Right ventricle myocardium inferior (tissue), 1 donor: ENCODE measurements at places on chromosomes 2 and 18.
A peak's percentile ranks its signal among the peaks of the same experiment; 100 is the strongest.

- DNase-seq = no peak
These were observed 106.4 kb downstream of the KCNH7 start for GRCh38 chr2:162731917-162732804.

DNA sequence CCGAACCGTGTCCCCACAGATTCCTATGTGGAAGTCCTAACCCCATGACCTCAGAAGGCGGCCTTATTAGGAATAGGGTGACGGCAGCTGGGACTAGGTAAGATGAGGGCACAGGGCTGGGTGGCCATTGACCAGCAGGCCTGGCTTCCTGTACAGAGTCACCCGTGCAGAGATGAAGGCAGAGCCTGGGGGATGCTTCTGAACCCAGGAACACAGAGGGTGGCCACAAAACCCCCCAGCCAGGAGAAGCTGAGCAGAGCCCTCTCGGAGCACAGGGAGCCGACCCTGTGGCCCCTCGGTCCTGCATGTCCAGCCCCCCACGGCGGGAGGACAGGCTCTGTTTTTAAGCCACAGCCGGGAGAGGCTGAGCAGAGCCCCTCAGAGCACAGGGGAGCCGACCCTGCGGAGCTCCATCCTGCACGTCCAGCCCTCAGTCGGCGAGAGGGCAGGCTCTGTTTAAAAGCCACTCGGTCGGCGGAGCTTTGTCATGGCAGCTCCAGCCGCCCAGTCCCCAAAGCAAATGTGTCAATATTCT is 2.7 kb downstream of the PDCD1 start:
- DNase-seq = peak; percentile 58

GRCh38 chr2:209933499-209934483 is 68.6 kb upstream of the RPE start:
- peak; percentile 30 for DNase-seq

DNA sequence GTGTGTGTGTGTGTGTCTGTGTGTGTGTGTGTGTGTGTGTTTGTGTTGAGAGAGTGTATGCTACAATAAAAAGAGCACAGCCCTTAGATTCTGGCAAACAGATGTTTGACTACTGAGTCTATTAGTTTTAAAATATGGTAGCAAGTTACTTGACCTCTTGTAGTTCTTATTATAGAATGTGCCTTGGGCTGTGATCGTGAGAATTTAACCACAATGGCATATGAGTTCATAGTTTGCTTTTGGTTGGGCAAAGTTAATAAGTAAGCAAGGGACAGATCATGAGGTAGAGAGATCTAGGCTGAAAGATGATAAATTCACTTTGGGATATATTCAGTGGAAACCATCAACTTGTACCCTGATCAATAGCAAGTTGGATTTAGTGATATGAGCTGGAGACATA is 334.3 kb upstream of the VWC2L start:
- no peak for DNase-seq

DNA sequence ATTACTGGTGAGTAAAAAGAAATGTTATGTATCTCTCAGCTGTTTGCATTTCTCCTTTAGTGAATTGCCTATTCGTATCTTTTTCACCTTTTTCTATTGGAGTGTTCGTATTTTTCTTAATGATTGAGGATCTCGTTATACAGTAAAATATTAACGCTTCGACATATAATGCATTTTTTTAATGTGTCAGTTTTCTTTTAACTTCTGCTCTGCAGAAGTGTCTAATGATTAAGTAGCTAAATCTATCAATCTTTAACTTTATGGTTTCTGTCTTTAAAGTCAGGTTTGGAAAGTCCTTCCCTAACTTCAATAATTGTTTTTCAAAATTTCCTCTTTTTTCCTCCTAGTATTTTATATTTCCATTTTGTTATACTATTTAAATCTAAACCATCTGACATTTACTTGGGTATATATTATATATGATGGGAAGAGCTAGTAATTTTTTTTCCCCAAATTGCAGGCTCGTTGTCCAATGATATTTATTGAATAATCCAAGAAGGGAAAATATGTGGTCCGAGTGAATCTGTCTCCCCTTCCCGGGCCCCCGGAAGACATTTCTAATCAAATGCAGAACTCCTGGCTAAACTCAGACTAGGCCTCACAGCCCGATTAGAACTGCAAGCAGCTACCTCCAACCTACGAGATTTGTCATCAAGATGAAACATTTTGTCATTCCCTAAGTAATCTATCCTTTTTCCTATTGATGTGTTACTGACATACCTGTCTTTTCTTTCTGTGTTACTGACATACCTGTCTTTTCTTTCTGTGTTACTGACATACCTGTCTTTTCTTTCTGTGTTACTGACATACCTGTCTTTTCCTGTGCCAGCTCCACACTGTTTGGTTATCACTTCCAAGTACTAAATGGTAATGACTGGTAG is 17.2 kb downstream of the PCBP1 start:
- DNase-seq = no peak

DNA sequence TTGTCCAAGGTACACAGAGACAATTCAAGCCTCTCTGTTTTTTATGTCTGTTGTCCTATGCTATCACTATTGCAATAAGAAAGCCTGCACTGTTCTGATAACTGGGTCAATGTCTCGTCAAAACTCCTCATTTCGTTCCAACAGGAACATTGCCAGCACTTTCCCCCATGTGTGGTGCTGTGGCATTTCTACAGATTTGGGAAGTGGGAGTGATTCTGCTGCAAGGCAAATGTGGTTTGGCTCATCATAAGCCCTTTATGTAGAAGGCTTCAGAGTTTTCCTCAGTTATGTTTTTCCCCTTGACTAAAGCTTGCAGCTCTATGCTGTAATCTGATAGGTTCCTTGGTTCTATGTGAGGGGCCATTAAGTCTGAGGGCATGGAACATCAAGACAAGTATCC is 324.1 kb upstream of the TCF4 start:
- no peak for DNase-seq

- no peak for DNase-seq
These were observed 1623.9 kb upstream of the ACVR2A start for GRCh38 chr2:146220957-146221356.

DNA sequence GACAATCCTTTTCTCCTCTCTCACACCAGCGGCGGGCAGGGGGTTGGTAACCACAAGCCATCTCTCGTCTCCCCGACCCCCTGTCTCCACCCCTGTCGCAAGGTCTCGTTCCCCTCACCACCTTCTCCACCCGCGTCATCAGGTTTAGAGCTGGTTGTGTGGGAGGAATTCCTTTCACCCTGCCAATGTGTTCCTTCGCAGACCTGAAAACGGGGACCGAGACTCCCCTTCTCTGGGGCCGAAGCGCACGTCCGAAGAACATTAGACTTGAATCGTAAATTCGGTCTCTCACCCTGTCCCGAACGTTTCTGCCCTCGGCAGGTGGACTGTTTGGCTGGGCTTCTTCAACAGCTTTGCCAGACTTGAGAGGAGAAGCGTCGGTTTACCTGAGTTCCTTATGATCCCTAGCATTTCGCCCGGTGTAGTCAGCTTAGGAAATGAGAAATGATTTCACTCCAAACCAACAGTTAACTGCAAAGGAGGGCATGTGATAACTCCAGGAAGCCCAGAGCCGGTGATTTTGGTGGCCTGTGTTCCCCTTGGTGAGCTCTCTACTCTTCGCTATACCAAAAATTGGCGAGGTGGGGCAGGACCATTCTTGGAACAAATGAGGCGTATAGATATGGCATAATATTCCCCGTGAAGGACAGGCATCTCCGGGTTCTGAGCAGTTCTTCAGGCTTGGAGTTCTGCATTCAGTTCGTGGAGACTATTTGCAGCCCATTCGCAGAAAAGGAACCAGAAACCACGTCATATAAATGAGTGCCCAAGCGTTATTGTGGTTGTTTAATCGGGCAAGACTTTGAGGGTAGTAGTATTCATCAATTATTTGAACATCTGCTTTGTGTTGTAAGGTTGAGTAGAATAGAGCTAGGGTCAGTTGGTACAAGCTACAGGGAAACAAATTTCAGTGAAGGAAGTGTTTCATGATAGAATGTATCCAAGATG is 694 bp downstream of the CFAP36 start:
- DNase-seq = no peak

DNA sequence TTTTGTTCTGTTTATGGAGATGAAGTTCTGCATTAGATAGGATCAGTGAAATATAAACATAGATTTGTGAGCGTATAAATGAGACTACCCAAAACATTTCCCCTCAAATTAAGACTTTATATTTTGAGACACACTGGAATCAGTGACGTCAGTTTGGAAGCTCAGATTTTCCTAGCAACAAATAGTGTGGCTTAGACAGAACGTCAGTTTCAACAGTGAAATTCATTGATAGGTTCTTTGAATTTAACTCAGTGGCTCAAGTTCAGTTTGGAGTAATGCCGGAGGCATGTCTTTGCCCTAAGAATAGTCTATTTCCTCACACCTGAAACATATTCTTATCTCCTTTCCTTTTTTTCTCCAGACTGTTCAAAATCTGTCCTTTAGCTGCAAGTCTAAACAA is 113.6 kb upstream of the ARHGAP15 start:
- DNase-seq = no peak

- DNase-seq = no peak
These were observed 79.2 kb upstream of the MAP3K20 start for GRCh38 chr2:172996387-172996961.

GRCh38 chr2:112768432-112768831 is 4.0 kb upstream of the CKAP2L start:
- no peak for DNase-seq

DNA sequence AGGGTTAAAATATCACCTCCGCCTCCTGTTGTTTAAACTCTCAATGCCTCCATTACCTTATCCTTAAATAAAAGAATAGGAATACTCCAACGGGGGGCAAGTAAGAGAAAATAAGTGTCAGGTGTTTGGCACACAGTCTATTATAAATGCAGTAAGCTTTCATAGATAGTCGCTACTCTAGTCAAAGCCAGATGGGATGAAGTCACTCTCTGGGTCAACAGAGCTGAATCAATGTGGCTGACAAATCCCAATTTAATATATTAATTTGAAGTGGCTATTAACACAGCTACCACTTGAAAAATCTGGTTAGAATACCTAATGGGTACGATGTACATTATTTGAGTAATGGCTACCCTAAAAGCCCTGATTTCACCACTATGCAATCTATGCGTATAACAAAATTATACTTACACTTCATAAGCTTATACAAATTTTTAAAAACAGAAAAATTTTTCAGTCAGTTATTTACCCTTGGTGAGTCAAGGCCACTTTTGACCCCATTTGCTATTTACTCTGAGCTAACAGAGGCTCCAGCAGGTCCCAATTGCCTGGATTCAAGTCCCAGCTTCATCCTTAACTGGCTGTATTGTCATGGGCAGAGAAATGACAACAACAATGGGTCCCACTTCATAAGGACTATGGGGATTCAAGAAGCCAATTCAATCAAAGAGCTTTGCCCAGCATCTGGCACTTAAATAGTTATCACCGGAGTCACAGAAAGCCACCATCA is 167.5 kb upstream of the PID1 start:
- DNase-seq = no peak

- DNase-seq = no peak
These were observed at the start of gene CYS1 for GRCh38 chr2:10079870-10080535. Gene CYS1, minus strand, starts transcription at chr2:10080411. Its CDS starts 188 bp downstream, at chr2:10080223.

DNA sequence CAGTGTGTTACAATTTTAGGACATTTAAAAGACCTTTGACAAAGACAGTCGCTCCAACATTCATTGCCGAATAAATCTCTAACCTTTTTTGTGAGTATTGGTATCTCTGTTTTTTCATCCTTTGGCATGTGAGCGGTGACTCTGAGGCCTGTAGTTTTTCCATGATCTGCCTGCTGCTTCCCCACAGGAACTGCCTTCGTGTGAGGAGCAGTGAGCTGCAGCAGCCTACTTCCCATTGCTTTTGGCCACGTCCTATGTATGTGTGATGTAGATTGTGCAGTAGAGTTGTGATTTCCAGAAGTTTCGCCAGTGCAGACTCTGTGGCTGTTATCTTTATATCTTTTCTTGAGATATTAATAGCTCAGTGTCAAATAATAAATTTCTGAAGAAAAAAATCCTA is 79.8 kb downstream of the UGGT1 start:
- DNase-seq = no peak

DNA sequence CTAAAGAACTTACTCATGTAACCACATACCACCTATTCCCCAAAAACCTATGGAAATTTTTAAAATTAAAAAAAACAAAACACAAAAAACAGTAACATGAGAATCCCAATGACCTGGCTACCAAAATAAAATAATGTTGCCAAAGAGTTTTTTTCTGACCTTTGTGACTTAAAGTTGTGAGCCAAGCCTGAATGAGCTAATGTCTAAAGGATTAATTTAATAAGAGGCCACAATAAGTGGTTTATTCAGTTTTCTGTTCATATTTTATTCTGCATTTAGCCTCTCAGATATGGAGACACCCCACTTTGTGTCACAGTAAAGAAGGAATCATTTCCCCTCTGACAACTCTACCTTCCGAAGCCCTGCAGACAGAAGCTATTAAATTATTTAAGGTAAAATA is 42.6 kb upstream of the DYNC2LI1 start:
- DNase-seq = no peak

DNA sequence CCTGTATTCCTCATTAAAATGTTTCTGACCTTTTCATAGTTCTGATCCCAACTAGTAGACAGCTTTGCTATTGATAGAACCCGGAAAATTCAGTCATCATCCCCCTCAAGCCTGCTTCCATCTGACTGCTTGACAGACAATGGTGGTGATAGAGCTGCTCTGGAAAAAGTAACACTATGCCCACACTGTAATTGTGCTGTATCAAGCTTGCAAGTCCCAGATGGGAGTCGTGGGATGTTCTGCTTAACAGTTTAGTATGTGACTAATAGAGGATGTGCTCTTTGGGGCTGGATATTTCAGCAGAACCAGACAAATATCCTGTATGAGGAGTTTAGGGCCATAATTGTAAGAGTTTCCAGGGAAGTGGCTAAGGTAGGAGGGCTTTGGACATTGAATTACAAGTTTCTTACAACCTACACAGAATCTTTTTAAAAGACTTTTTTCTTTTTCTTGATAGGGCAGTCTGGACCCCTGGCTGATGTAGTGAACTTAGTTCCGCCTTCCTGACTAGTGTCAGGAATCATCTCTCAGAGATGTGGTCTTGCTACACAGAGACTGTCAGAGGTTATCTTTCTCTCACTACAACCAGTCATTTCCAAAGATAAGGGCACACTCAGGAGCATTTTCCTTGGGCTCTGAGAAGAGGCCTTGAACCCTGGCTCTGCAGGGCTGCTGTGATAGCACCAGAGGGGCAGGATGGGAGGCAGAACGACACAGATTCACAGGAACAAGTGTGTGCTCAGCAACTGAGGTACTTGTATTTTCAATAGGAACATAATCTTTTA is 158.0 kb upstream of the RBMS1 start:
- DNase-seq = no peak
